ENCODE measurements at places on chromosomes 1 and 21.
A peak's percentile ranks its signal among the peaks of the same experiment; 100 is the strongest.

GRCh38 chr21:35201288-35201687 lies 152.2 kb upstream of the RUNX1 start:
- no peak for DNase-seq

DNA sequence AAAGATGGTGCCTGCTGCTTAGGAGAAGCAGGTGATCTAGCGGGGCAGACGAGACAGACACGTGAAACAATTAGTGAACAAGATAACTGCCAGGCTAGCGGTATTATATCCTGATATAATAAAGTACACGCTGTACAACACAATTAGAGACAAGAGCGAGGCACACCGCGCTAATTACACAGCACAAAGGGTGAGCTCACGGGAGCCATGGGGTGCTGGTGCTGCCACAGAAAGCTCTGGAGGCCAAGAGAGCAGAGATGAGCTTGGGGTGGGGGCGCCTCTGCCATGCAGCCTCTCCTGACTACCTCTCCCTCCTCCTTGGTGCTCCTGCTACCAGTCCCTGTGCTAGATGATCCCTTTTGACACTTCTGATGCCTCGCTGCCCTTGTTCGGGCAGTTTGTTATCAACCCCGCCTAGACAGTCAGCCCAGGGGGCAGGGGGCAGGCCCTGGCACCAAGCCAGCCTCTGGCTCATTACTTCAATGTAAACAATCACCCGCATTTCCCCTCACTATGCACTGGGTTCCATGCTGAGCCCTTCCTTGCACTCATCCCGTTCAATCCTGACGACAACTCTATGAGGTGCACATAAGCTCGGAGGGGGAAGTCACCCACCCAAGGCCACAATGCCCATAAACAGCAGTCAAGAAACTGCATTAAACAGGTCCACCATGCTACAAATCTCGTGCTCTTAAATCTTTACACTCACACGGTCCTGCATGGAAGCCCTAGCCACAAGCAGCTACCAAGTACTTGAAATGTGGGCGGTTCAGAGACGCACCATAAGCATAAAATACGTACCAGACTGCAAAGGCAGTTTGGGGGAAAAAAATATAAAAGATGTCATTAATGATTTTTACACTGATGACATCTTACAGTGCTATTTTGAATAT lies 103.0 kb downstream of the SSBP3 start:
- DNase-seq = no peak

- DNase-seq = no peak
These were observed 19.9 kb upstream of the ADGRL2 start for GRCh38 chr1:81780705-81781454.

DNA sequence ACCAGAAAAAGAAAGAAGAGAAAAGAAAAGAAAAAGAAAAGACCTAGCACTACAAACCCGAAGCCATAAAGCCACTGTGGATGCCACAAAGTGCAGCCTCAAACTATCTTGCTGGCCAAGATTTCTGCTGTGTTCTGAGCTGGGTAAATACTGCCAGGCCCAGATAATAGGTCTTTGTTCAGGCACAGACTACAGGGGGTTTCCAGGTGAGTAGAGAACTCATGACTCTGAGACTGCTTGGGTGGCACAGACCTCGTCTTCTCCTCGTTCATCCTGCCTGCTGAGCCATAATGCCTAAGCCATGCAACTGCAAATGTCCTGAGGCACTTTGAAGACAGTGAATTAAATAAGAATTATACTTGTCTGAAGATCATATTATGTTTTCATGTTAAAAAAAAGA lies 651.8 kb downstream of the LMO4 start:
- no peak for DNase-seq

GRCh38 chr1:173009597-173009996 lies 41.1 kb downstream of the TNFSF18 start:
- no peak for DNase-seq

GRCh38 chr1:165259706-165260428 lies 96.6 kb downstream of the LMX1A start:
- no peak for DNase-seq

DNA sequence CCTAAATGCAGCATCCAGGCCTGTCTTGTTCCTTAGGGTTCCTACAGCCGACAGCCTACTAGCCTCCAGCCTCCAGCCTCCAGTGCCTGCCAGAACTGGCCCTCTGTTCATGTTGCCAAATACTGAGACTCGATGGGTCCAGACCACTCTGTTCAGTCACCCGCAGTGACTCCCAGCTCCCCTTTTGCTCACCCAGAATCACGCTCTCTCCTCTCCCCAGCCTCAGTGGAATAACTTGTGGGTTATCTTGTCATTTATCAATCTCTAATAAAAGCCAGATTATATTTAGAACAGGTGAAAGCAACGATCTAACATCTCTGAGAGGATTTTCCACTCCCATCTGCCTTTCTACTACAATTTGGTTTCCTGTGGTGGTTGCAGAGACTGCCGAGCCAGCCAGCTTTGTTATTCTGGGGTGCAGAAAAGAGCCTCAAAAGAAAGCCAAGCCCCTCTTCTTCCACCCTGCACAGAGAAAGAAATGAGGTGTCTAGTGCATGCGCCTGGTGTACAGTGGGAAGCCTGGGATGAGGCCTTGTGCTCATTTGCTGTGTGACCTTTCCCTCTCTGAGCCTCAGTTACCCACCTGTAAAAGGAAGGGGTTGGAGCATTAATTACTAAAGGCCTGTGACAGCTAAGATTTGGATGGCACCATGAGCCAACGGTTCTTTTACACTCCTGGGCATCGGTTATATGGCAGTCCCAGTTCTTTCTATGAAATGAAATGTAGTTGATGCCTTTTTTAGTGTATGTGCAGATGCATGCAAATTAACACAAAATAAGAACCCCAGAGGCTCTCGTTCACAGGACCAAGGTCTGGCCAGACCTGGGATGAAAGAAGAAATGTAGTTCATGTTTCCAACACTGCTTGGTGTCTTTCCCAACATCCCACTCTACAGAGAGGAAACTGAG lies 42.9 kb upstream of the ID3 start:
- DNase-seq = no peak

DNA sequence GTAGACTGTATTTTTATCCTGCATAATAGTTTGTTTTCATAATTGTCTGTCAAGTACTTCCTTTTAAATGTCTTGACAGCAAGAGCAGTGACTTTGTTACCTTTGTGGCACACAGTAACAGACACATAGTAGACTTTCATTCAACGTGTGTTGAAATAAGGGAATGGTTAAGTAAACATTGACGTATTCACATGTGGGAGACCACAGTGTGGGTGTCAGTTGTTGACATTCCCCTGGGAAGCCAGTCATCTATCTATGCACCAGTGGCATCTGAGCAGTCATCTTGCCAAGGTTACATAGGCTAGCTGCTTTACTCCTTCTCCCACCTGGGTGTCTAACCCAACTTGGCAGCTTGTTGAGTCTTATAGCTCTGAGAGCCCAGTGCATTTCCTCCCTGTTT lies 1.4 kb upstream of the NUP133 start:
- no peak for DNase-seq

- DNase-seq = peak; percentile 5
These were observed 255.6 kb upstream of the DPYD start for GRCh38 chr1:98176414-98176813.

- DNase-seq = peak; percentile 27
These were observed 836.1 kb upstream of the ADAMTS5 start for GRCh38 chr21:27802816-27803475.

DNA sequence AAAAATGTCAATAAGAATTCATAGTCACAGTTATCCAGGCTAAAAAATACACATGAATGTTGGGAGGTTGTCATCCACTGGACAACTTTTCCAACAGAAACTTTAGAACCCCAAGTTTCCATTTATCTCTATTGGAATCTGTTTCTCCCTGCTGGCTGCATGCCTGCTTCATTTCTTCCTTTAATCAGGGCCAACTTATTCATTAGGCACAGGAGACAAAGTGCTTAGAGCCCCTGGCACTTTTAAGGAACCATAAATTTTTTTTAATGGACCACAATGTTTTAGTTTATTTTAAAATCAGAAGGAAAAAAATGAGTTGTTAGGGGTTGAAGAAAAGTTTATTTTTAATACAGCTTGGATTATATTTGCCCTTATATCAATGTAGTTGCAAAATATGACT lies 26.7 kb upstream of the C2CD2 start:
- DNase-seq = no peak

DNA sequence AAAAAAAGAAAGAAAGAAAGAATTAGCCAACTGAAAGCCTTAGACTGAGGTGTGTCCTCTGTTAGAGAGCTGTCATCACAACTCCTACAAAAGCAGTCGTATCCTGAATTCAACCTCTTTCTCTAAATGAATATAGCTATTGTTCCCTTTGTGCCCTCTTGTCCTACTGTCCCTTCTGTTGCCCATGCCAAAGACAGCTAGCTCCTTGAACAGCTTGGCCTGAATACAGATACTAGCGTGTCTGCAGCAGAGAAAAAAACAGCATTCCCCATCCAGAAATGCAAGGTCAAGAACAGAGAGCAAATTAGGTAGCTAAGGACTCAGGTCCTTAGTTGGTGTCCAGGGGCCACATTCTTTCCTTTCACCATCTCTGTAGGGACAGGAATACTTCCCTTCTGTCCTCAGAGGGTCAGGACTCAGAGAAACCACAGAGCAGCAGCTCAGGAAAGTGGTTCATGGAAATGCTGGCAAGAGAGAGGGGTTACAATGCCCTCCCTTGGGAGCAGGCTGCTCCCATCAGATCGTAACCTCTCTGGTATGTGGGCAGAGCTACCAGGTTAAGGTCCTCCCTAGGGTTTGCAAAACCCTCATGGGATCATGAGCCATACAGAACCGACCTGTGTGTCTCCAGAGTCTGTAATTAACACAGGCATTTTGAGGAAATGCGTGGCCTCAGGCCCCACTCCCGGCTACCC lies 1.8 kb upstream of the ZBTB48 start:
- DNase-seq = no peak

GRCh38 chr1:215001419-215002021 lies 81.0 kb upstream of the KCNK2 start:
- no peak for DNase-seq

DNA sequence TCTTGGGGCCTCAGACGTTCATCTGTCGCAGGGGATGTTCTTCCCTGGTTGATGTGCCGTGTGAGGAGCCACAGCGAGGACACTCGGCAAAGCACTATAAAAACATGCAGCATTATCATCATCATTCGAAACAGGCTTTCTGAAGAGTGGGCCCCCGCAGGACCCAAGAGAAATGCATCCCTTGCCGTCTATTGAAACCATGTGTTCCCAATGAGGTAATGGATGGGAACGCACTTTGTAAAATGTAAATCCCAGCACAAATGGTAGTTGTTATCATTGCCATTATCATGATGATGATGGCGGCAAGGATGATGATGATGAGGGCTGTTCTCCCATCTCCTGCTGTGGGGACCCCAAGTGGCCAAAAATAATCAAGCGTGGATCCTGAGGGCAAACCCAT lies 76.8 kb downstream of the GLIS1 start:
- DNase-seq = peak; percentile 38

- no peak for DNase-seq
These were observed 32.0 kb downstream of the NTPCR start for GRCh38 chr1:232982238-232982944.

DNA sequence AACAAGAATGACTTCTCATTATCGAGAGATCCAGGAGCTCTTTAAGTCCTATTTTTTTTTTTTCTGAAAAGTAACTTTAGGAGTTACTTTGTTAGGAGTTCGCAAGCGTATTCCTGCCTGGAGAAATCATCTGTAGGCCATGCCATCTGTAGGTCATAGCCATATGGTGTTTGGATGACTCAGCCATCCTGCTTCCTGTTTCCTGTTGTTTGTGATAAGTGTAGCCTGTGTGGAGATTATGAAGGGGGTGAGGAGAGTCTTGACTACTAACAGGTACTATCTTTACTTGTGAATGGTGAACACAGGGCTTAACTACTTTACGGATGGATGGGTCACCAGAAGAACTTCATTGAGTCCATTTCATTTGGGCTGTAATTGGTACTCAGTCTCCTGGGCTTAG lies 327.2 kb downstream of the PTPRU start:
- no peak for DNase-seq

DNA sequence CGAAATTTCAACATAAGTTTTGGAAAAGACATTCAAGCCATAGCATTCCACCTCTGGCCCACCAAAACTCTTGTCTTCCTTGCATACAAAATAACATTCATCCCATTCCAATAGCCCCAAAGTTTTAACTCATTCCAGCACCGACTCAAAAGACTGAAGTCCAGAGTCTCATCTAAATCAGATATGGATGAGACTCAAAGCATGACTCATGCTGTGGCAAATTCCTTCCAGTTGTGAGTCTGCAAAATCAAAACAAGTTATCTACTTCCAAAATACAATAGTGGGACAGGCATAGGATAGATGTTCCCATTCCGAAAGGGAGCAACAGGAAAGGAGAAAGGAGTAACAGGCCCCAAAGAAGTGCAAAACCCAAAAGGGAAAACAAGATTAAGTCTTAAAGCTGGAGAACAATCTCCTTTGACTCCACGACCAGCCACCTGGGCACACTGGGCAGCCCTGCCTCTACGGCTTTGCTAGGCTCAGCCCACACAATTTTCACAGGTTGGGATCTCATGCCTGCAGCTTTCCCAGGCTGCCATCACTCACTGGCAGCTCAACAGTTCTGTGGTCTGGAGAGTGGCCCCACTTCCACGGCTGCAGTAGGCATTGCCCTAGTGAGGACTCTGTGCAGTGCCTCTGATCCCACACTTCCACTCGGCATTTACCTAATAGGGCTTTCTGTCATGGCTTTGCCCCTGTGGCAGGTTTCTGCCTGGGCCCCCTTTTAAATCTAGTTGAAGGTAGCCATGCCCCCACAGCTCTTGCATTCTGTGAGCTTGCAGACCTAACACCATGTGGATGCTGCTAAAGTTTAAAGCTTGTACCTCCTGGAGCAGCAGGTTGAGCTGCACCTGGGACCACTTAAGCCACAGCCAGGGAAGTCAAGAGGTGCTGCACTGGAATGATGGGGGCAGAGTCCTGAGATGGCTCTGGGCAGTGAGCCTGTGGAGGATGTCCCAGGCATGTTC lies 51.0 kb downstream of the RUNX3 start:
- peak; percentile 70 for DNase-seq

DNA sequence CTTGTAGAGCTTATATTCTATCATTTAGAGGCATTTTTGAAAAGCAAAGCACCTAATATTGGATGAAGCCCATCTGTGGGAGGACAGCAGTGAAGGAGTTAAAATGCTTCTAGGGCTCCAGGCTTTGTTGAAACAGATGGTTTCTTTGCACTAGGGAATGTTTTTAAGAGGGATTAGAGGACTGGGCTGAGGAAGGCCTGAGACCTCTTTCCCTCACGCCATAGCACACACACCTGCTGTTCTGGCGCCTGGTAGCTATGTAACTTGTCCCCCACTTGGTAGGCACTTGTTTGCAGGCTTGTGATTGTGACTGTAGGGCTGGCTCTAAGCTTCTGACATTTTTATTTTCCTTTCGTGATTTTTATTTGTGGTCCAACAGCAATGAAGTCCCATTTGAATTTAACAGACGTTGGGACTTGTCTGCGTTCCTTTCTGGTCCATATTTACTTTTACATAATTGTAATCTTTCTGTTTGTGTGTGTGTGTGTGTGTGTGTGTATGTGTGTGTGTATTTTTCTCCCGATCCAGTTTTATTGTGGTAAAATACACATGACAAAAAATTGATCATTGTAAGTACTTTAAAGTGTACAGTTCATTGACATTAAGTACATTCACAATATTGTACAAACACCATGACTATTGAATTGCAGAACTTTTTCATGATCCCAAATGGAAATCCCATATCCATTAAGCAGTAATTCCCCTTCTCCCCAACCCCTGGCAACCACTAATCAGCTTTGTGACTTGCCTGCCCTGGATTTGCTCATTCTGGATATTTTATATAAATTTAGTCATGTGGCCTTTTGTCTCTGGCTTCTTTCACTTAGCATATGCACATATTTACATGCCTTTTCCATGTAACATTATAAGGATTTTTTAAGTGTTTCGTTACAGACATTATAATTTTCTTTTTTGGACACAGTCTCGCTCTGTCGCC lies 33.5 kb upstream of the MACF1 start:
- DNase-seq = no peak

GRCh38 chr1:175397103-175397502 lies 204.5 kb upstream of the KIAA0040 start:
- DNase-seq = no peak

All from fibroblast of skin of abdomen (primary cell).